GDM1 (cell line): ENCODE measurements at places on chromosomes 12 and 14.

- DNase-seq: no peak
Measured at GRCh38 chr12:41652981-41653380, 464.9 kb downstream of the PDZRN4 start.

GRCh38 chr12:124639122-124639806 is 71.9 kb upstream of the NCOR2 start:
- no peak for DNase-seq

DNA sequence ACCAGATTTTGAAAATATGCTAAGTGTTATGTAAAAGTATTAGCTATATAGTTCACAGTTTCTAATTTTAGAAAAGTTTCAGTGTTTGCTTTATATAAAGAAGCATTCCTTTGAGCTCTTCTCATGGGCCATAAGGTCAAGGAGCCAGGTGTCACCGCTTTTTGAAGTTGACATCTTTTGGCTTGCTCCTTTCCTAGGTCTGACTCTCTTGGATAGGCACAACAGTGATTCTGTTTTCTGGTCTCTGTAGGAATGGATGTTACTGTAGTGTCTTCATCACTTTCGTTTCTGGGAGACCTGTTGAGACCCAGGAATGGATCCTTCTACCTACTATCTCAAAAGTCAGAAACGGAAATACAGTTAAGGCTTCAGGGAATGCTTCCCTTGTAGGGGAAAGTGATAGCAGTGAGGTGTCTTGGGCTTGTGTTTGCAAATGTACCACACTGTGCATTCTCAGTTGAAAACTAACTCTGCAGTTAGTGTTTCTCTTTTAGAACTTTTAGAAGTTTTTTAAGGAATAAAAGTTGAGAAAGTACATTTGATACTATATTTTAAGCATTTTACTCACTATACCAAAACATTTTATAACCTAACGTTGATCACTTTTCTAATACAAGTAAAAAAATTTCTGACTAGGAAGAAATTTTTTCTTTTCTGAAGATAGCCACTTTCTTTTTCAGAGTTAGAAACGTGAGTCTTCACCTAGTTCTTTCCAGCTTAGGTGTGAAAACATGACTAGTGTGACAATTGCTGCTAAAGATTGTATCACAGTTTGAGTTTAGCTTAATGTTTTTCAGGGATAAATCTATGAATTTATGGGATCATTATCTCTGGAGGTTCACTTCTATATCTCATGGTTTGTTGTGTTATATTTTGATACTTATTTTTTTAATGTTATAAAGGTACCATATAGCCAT is 20.8 kb downstream of the VRK1 start:
- DNase-seq: no peak

DNA sequence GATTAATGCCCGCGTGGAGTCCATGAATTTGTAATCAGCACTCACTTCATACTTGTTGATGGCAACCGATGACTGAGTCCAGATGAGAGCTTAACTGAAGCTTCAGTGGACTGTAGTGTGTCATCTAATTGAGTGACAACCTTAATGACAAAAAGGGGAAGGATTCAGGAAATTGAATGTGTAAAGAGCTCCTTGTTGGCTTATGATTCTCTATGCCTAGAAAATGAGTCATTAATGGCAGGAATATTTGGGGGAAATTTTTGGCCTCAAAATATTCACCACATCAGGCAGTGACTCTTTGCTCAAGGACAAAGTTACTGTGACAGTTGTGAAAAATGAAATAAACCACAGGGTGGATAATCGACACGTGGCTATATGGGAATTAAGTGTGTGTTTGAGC is 55.3 kb upstream of the STON2 start:
- DNase-seq: no peak

GRCh38 chr12:57811028-57811755 is 7.3 kb downstream of the AVIL start:
- DNase-seq: no peak

- peak; percentile 78 for DNase-seq
Measured at GRCh38 chr12:8692573-8692972, 5.2 kb upstream of the RIMKLB start.

DNA sequence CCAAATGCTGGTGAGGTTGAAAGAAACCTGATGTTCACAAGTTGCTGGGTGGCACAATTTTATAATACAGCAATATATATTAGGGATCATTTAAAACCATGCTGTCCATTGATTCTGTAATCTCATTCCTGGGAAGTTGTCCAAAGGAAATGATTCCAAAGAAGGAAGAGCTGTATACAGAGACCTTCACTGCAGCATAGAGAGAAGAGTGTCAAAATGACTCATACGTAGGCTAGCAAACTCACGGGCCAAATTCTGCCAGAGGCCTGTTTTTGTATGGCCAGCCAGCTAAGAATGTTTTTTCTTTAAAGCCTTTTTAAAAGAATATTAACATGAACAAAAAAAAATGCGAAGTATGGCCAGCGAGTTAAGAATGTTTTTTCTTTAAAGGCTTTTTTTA is 69.2 kb upstream of the MED13L start:
- no peak for DNase-seq

- no peak for DNase-seq
Measured at GRCh38 chr12:99709116-99709515, 61.6 kb downstream of the GARIN6 start.

DNA sequence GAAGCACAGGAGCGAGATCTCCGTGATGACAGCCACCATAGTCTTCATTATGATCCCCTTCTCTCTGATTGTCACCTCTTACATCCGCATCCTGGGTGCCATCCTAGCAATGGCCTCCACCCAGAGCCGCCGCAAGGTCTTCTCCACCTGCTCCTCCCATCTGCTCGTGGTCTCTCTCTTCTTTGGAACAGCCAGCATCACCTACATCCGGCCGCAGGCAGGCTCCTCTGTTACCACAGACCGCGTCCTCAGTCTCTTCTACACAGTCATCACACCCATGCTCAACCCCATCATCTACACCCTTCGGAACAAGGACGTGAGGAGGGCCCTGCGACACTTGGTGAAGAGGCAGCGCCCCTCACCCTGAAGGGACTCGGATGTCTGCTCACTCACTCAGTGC is 775 bp downstream of the OR10P1 start:
- no peak for DNase-seq

DNA sequence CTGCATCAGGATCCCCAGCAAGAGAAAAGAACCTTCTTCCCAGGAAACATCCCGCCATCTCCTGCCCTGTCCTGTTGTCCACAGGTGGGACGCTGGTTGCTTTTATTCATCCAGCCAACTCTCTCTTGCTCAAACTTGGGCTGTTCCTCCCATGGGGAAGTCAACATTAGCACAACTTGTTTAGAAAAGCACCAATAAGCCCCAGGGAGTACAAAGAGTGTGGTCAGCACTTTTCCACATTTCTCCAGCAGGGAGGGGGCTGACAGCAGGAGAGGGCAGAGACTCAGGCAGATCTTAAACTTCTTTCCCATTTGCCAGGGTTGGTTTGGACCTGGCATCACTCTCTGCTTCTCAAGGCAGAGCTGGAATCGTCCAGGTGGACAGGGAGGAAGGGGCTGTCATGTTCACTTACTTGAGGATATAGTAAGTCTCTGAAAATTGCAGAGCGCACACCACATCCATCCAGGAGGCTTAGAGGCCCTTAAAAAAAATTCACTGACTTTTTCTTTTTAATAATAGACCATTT is 74.9 kb downstream of the RBM19 start:
- DNase-seq: no peak

DNA sequence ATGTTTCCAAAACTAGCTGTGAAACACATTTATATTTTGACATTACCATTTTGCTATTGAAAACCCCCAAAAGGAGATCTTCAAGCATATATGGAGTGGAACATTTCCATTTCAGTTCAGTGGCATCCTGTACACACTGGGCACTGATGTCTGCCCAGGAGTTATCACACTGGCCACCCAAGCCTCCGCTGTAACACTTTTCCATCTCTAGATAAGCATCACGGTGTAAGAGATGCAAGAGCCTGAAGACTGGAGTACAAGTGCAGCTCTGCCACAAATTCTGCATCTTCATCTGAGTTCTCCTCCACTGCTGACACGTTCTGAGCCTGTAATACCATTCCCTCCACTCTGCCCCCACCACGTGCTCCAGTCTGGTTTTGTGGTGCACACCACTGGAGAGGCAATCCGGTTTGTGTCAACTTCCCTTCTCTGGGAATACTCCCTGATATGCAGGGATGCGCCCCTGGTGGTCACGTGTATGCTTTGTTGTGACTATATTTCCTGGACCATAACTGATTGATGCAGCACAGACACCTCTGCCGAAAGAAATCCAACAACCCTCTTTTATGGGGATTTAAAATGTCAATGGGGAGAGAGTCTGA is 12.7 kb downstream of the SPTLC2 start:
- DNase-seq: no peak

GRCh38 chr12:127293507-127294310 is 973.3 kb upstream of the TMEM132C start:
- DNase-seq: peak; percentile 33
